ENCODE measurements at places on chromosomes 1 and 21.

DNA sequence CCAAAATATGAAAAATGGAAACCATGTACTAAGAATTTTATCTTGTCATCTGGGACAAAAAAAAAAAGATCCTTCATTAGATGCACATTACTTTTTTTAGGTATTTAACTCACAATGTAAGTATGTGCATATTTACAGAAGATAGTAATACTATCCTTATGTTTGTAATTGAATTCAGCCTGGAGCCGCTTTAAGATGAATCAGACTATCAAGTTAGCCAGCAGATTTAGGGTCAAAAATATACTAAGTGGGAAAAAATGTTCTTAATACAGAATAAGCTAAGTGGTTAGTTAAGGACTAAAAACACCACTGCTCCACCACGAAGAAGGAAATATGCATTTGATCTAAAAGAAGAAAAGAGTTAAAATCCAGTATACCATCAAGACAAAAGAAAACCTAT is 49.1 kb downstream of the DSCAM start:
- no peak for DNase-seq

DNA sequence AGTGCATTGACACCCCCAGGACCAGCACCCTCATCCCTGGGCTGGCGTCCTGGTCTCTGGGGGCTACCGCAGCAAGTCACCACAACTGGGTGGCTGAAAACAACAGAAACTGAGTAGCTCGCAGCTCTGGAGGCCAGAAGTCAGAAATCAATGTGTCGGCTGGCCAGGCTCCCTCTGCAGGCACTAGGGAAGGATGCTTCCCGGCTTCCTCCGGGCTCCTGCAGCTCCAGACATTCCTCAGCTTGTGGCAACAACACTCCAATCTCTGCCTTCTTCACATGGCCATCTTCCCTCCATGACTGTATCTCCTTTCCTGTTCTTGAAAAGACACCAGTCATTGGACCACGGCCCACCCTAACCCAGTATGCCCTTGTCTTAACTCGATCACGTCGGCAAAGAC is 224.2 kb downstream of the NPHP4 start:
- no peak for DNase-seq

GRCh38 chr1:6185635-6186382 is 5.7 kb upstream of the CHD5 start:
- DNase-seq: no peak

DNA sequence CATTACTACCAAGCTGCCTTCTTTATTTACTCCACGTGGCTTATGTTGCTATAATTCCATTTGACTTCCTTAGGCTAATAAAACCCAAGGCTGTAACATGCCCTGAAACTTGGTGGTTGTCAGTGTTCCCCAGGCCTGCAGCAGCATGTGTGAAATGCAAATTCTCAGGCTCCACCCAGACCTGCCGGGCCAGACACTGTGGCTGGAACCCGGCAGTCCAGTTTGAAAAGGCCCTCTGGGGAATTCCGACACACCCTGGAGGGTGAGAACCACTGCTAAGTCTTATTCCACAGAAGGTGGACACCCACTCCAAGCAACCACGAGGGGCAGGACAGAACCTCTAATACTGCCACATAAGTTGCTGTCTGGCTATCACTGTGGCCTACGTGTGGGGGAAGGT is 41.4 kb downstream of the URB1 start:
- no peak for DNase-seq

GRCh38 chr1:168266644-168267186 is 14.0 kb upstream of the TBX19 start:
- no peak for DNase-seq

DNA sequence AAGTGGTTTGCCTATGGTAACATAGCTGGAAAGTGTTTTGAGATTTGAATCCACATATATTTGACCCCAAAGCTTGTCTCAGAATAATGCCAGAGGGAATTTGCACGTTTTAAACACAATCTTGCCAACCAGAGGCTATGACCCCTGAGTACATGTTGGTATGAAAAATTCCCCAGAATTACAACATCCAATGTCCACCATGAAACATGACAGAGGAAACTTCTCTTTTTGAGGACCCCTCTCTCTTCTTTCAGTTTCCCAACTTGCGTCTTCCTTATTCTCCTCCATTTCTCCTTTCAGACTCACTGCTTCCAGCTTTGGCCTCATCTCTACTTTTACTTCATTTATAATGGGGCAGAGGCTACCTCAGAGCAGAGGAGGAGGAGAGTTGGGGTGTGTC is 5.5 kb upstream of the KCNJ9 start:
- DNase-seq: no peak

GRCh38 chr1:83113652-83114051 is 885.3 kb downstream of the TTLL7 start:
- DNase-seq: no peak

GRCh38 chr1:33634806-33635205 is 162.4 kb downstream of the ZSCAN20 start:
- DNase-seq: no peak

DNA sequence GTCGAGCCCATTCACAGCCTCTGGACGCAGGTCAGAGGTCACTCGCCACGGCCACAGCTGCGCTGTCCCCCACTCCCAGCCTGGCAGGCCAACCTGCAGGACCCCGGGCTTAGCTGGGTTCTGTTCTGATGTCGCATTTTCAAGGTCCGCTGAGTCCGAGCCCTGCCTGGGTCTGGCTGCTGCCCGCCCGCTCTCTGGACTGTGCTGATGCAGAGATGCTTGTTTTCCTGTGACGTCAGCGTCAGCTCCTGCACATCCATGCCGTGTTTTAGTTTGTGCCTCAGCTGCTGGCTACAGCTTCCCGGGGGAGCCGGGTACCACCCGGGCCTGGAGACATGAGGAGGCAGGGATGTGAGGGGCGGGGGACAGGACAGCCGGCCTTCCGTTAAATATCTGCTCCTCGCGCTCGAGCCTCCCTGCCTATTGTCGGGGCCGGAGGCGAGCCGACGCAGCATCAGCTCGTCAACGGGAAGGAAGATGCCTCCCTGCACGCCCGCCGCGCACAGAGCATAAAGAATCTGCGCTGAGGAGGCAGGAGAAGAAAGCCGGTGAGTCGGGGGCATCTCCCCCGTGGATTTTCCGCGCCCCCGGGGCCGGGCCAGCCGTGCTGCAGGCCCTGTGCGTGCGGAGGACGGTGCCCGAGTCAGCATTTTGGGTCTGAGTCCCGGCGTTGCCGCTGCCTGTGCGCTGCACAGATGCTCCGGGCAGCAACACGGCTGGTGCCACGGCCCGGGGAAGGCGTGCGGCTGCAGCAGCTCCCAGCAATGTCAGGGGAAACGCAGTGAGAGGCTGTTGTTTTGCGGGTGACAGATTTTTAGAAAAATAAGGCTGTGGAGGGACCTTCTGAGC is 23.4 kb downstream of the PRKCZ start:
- DNase-seq: no peak

DNA sequence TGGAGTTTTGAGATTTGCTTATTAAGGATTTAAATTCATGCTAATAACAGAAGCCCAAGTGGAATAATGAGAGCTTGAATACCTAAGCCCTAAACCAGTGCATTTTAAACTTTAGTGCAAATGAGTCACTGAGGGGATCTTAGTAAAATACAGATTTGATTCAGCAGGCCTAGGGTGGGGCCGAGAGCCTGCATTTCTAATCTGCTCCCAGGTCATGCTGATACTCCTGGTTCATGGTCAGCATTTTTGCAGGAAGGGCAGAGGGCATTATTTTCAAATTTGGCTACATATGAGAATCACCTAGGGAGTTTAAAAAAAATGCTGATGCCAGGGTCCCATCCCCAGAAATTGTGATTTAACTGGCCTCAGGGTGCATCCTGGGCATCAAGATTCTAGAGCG is 39.3 kb downstream of the DNTTIP2 start:
- DNase-seq: no peak

GRCh38 chr21:8994640-8995511 is 1526.5 kb upstream of the TPTE start:
- DNase-seq: no peak

GRCh38 chr1:204261746-204262505 is 48.1 kb upstream of the GOLT1A start:
- DNase-seq: no peak

GRCh38 chr1:100795646-100795985 is 76.1 kb downstream of the VCAM1 start:
- DNase-seq: no peak

- no peak for DNase-seq
Observed at GRCh38 chr1:155518484-155518883, 44.1 kb downstream of the ASH1L start.

DNA sequence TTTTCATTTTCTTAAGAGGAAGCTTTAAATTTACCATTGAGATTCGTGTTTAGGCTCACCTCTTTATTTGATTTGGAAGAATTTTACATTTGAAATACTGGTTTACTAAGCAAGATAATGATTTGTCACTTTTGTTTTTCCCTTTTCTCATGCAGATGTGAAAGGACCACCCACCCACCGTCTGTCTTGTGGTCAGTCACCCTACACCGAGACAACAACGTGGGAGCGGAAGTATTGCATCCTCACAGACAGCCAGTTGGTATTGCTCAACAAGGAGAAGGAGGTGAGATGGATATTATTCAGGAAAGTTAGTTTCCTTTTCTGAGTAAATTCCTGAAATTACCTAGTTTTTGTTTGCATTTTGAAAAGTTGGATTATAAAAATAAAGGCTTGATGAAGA is 189.5 kb downstream of the RASAL2 start:
- DNase-seq: no peak

DNA sequence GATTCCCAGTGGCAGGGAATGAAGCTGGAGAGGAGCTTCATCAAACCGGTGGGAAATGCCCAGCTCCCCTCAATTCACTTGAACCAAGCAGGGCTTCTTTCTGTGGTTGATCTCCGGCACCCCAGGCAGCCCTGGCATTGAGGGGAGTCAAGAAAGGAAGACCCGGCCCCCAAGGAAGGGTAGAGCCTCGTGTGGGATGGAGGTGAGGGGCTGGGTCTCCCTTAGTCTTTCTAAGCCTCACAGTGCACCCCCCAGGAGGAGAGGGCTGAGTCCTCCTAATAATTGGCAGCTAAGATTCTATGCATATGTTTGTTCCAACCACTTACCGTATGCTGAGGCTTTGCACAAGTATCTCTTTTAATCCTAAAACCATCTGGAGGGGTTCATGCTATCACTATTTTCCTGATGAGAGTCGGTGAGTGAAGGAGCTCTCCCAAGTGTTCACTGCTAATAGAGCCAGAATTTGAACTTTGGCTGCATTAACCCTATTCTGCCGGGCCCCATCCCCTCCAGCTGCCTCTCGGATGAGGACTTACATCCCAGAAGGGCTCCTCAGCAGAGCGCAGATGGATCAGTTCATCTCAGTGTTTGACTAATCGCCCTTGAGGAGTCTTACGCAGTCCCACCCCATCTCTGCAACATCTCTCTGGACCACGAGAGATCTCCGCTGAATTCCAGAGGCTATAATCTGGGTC is 33.1 kb upstream of the TMEM51 start:
- no peak for DNase-seq

GRCh38 chr21:29829564-29830275 is 110.1 kb downstream of the GRIK1 start:
- no peak for DNase-seq

GRCh38 chr1:214335567-214335966 is 54.6 kb downstream of the SMYD2 start:
- DNase-seq: no peak

- no peak for DNase-seq
Observed at GRCh38 chr1:86085741-86086409, 70.7 kb downstream of the COL24A1 start.

DNA sequence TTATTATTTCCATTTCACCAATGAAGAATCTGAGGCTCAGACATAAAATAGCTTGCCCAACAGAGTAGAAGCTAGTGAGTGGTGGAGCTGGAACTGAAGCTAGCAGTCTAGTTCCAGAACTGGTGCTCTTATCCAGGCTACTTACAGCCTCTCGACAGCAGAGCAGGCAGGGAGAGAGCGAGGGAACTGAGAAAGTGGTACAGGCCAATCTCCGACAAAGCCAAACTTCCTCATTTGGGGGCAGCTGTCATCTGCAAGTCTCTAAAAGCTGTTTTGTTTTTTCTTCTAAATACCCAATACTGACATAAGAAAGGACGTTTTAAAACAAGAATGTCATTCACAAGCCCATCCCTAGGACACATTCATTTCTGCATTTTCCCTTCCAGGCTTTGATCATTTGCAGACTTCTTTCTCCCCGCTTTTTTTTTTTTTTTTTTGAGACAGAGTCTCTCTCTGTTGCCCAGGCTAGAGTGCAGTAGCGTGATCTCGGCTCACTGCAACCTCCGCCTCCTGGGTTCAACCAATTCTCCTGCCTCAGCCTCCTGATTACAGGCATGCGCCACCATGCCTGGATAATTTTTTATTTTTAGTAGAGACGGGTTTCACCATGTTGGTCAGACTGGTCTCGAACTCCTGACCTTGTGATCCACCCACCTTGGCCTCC is 20.0 kb downstream of the YIPF1 start:
- DNase-seq: no peak

- peak; percentile 71 for DNase-seq
Observed at GRCh38 chr1:63593303-63593885, at the start of gene PGM1. TSS of gene PGM1 (plus strand) at chr1:63593411. CDS start at chr1:63593489, 78 bp downstream.

GRCh38 chr1:232260861-232261260 is 369.1 kb downstream of the SIPA1L2 start:
- no peak for DNase-seq

- peak; percentile 34 for DNase-seq
Observed at GRCh38 chr1:21175670-21176581, 771 bp downstream of the EIF4G3 start.

DNA sequence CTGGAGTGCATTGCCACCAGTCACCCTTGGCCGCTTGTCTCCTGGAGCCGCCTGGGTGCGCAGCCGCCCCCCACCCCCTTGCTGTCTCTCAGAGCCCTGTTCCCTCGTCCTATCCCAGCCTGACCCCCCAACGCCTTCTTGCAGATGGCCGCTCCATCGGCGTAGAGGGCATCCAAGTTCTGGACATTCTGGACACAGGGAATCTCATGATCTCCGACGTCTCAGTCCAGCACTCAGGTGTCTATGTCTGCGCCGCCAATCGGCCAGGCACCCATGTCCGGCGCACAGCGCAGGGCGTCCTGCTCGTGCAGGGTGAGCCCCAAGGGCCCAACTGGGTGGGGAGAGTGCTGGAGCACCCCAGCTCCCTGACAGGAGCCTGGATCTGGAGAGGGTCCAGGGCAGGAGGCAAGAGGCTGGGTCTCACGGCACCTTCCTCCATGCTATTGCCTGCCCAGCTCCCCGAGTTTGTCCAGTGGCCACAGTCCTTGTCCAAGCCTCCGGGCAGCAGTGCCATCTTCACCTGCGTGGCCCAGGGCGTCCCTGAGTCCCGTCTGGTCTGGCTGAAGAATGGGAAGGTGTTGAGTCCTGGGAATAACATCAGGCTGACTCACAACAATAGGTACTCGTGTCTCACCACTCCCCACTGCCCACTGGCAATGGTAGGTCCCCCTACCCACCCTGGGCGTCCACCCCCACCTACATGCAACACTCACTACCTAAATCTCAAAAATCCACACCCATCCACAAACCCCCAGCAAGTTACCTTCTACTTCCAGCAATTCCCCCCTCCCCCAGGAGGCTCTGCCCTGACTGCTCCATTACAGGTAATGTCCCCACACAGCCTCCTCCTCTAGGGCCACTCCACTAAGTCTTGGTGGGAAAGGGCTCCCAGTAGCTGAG is 24.6 kb downstream of the SLC27A3 start:
- DNase-seq: no peak
